ENCODE measurements at places on chromosomes 16 and 17.
A peak's percentile ranks its signal among the peaks of the same experiment; 100 is the strongest.

- no peak for DNase-seq
These were observed 3.8 kb upstream of the ICAM2 start for GRCh38 chr17:64024215-64024654.

DNA sequence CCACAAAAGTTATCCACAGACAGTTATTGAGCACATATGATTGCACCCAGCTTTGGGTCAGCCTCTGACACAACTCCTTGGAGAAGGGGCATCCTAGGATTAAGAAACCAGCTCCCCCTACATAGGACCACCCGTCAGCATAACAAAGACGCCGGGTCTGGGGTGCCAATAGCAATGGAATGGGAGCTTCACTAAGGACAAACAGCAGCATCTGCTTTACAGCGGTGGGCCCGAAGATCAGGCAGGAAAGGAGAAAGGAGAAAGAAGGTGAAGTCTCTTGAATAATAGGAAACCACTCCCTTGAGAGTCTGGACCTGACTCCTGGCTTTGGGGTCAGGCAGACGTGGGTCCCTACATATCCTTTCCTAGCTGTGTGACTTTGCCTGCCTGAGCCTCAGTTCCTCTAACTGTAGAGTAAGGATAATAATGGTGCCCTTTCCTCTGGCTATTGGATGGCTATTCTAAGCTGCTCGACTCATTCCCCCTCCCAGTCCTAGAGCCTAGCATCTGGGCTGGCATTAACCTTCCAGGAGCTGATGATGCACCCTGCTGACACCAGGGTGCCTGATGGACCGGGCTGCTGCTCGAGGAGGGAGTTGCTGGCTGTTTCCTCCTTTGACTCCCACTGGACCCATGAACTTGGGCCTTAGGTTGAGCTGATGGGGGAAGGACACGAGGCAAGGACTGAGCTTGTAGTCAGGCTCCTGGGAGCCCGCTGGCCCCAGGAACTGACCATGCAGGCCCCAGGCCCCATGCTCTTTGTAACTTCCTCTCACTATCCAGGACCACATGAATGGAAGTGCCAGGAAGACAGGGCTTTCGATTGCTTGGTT lies 94.2 kb downstream of the C16orf78 start:
- DNase-seq = no peak

DNA sequence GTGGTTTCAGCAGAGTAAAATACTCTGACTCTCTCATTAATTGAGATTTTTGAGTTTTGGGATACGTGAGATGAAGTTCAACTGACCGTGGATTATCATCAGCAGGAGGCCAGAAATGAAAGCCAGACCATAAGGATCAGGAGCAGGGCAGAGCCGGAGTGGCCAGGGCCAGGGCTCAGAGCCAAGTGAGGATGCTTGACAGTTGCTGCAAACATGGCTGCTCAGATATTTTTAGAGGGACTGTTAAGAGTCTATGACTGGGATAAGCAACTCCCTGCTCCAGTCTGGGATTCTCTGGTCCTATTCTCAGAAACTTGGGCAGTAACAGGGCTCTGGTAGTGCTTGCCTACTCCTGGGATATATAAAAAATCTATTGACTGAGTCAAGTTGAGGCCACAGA lies 17.6 kb upstream of the CDH13 start:
- DNase-seq = no peak

DNA sequence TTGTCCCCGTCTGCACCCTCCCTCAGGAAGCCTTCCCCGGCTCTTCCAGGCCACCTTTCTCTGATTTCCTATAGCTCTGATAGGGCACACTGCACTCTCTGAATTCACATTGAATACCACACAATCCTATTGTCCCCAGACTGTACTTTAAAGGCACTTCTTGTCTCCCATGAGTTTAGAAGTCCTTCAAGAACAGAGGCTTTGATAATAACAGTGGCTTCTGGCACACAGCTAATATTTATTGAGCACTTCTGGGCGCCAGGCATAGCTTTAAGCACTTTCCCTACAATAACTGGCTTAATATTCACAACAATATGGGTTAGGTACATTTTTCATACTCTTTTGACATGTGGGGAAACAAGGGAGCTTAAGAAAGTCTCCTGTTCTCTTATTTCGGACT lies 169.7 kb upstream of the IRX6 start:
- DNase-seq = no peak

- DNase-seq = no peak
These were observed 482.6 kb upstream of the ERCC4 start for GRCh38 chr16:13437413-13437795.

DNA sequence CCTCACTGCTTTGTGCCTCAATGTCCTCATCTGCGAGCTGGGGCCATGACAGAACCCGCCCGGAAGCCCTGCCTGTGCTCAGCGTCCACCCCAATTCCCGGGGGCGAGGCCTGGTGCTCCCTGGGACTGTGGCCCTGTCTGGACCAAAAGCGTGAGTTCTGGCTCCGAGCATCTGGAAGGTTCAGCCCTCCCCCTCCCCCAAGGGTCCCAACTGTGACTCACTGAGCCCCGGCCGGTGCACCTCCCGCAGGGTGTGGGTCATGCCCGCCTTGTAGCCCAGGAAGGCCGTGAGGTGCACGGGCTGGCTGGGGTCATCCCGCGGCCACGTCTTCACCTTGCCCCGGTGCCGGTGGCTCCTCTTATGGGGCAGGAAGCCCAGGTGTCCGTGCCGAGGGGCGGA lies 755 bp downstream of the RPL3L start:
- no peak for DNase-seq

GRCh38 chr17:1002412-1002753 lies 5.5 kb downstream of the TIMM22 start:
- no peak for DNase-seq

GRCh38 chr16:21088646-21089538 lies 61.8 kb downstream of the DNAH3 start:
- no peak for DNase-seq

GRCh38 chr17:75668489-75668888 lies 1.4 kb downstream of the SAP30BP start:
- DNase-seq = no peak

GRCh38 chr17:61716225-61716829 lies 125.3 kb upstream of the NACA2 start:
- no peak for DNase-seq

GRCh38 chr16:11252482-11252931 lies 3.5 kb downstream of the SOCS1 start:
- DNase-seq = no peak

- DNase-seq = no peak
These were observed 239.5 kb downstream of the C16orf95 start for GRCh38 chr16:87077750-87078127.

DNA sequence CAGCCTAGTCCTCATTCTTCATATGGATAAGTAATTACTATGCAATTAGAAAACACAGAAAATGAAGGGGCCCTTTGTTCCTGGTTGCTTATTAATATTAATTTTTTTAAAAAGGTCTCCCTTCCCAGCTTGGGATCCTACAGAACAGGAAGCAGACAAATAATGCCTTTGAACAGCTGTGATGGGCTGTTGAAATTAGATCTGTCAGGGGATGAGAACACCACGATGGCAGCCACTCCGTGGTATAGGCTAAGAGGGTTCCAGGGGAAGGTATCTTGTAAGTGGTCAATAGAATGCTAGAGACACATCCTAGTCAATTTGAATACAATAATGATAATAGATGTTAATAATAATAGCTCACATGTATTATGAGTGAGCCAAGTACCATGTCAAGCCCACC lies 83.1 kb downstream of the CCDC182 start:
- DNase-seq = peak; percentile 25

DNA sequence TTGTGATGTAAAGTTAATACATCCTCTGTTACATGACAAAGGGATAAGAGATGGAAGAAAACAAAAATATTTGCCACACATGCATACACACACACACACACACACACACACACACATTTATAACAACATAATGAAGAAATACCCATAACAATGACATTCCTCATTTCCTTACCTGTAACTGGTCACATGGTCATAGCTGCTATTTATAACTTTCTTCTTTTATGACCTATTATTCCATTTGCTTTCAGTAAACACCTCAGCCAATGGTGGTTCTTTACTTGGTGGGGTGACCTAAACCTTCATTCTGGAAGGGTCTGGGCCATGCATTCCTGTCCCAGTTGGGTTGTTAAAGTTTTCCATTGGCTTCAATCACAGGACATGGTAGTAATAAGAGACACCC lies 5.3 kb downstream of the MT2A start:
- no peak for DNase-seq

DNA sequence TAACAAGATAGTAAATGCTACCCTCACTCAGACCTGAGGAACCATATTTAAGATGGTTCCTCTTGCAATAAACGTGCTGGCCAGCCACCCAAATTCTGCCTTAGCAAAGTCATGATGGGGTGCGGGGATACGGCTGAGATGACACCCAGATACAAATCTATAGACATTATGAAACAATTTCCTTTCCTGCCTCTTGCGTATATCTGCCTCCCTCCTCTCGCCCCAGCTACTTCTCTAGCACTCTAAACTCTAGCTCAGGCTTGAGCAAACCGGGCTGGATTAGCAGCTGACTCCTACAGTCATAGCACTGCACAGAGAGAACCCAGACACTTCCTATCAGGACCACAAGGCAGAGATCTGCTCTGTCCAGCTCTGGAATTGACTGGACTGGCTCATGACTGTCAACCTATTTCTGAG lies 22.3 kb downstream of the CD300LF start:
- no peak for DNase-seq

DNA sequence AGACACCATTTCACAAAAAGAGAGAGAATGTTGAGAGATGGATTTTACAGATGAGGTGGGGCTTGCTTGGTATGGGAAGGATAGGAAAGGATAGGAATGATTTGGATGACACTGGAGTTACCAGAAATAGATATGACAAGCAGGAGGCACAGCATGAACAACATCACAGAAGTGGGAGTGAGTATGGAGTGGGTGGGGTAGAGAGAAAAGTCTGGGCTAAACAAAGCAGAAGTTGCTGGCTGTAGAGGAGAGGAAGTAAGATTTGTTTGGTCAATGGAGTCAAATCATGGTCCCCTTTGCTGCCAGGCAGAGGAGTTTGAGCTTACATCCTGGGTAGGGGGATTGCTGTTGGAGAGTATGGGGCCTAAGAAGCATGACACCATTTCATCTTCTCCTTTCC lies 101.7 kb downstream of the VAT1L start:
- no peak for DNase-seq

DNA sequence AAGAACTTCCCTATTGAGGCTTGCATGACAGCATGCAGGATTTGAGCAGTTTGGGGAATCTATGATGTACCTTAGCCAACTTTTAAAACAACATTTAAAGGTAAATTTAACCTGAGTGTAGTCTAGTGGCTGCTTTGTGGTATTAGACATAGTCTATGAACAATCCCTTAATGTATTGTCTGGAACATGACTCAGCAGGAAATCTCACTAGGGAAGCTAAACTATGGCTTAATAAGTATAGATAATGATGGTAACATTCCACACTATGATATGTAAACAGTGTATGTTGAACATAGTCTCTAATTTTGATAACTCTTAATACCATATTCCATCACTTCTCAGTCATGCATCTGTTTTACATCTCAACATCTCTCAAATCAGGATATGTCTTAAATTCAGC lies 52.1 kb upstream of the SLC12A3 start:
- no peak for DNase-seq

GRCh38 chr17:82939621-82940135 lies 99.9 kb upstream of the ZNF750 start:
- DNase-seq = no peak

GRCh38 chr17:82051776-82052637 lies at the start of the genes GPS1 and RFNG:
TSS of gene GPS1 (plus strand) at chr17:82051898. CDS start at chr17:82051932, 34 bp downstream.
TSS of gene RFNG (minus strand) at chr17:82051811. CDS start at chr17:82051766, 45 bp downstream.
- peak; percentile 41 for DNase-seq

DNA sequence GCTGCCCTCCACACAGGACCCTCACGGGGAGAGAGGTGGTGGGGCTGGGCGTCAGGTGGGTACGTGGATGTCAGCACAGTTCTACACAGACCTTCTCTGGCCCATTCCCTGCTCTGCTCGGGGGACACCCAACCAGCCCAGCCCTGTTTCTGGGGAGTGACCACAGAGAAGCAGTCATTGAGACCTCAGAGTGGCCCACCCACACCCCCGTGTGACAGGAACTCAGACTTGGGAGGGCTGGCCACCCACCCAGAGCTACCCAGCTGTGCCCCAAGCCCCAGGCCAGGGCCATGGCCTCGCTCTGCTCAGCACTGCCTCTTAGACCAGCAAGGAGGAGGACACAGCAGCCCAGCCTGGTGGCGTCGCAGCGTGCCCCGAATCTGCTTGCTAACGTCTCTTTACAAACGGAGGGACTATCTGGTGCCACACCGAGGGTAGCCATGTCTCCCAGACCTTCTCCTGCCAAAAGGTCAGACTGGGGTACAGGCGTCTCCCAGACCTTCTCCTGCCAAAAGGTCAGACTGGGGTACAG lies 77.7 kb downstream of the KLHDC4 start:
- no peak for DNase-seq

- no peak for DNase-seq
These were observed 10.0 kb downstream of the GGA2 start for GRCh38 chr16:23500212-23500861.

- DNase-seq = no peak
These were observed 20.5 kb upstream of the HEXD start for GRCh38 chr17:82397449-82398335.

GRCh38 chr17:11324846-11325420 lies 83.9 kb downstream of the SHISA6 start:
- no peak for DNase-seq

DNA sequence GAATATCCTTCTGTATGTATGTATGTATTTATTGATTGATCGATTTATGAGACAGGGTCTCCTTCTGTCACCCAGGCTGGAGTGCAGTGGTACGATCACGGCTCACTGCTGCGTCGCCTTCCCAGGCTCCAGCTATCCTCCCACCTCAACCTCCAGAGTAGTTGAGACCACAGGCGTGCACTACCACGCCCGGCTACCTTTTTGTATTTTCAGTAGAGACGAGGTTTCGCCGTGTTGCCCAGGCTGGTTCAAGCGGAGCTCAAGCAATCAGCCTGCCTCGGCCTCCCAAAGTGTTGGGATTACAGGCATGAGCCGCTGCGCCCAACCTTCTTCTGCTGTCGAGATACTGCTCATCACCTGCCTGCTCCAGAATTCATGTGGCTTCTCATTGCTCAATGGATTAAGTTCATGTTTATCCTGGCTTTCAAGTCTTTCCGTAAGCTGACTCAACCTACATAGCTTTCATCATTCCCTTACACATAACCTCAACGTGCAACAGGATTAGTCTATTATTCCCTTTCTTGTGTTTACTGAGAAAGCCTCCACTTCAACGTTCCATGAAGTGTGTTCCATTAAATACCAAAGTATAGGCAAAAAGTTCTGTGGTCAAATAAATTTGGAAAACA lies 13.6 kb downstream of the TAC4 start:
- no peak for DNase-seq
